Right renal pelvis (tissue), 4 donors: ENCODE measurements at places on chromosomes 7 and 10.
A peak's percentile ranks its signal among the peaks of the same experiment; 100 is the strongest.

DNA sequence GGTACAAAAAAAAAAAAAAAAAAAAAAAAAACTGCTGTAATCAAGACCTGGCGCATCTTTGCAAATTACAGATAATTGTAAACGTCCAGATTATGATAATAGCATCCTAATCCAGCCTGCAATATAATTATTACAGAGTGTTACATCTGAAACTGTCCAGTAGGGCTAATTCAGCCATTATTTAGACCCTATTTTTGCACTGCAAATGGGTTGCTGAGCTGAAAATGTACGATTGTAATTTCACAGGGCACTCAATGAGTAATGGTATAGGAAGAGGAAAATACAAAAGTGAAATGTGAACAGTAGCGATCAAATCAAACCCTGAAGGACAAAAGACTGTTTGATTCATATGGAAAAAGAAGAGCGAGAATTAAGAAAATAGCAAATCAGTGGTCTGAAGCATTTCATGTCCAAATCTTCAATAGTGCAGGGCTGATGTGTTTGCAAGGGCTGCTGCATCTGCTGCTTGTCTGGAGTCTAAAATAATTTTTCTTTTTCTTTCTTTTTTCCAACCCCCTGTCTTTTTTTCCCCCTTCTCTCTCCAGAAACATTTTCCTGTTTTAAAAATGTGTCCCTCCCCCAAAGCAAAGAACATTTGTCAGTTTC is 8.9 kb downstream of the DLX6 start:
- DNase-seq = no peak

- peak; percentile 92 for DNase-seq
These were observed at the start of gene CUL2 for GRCh38 chr10:35090162-35090954. Gene CUL2 (minus strand): TSS chr10:35090341. CDS start chr10:35071317, 19,024 bp downstream.

DNA sequence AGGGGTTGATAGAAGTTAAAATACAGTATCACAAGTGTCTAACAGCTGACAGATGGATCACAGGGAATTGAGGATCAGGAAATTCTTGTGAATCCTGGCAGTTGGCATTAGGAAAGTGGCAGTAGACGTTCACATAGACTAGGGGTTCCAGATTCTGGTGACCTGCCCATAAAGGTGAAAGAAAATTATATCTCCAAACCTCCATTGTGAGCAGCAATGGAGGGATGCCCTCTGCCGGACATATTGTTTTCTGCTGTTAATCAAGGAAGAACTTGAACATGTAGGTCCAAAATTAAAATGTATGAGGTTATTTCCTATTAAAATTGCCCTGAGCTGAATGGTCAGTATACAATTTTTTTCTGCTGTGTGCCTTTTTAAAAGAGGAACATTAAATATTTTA is 5.1 kb downstream of the NME8 start:
- no peak for DNase-seq

DNA sequence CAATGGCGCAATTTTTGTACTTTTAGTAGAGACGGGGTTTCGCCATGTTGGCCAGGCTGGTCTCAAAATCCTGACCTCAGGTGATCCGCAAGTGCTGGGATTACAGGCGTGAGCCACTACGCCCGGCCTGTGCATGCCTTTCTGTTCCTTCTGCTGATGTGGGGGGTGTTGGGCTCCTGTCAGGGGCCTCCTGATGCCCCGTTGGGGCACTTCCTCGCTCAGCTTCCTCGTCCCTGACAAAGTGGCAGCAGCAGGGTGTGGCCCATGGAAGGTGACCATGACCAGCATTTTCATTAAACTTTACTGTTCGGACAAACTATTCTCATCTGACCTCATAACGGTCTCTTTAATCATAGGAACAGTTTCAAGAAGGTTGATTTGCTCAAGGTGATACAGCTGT is 69.4 kb downstream of the TBXAS1 start:
- no peak for DNase-seq

- no peak for DNase-seq
These were observed 97.1 kb downstream of the WDR37 start for GRCh38 chr10:1153251-1153763.

GRCh38 chr7:14289957-14290356 is 300.5 kb upstream of the ETV1 start:
- DNase-seq = no peak

DNA sequence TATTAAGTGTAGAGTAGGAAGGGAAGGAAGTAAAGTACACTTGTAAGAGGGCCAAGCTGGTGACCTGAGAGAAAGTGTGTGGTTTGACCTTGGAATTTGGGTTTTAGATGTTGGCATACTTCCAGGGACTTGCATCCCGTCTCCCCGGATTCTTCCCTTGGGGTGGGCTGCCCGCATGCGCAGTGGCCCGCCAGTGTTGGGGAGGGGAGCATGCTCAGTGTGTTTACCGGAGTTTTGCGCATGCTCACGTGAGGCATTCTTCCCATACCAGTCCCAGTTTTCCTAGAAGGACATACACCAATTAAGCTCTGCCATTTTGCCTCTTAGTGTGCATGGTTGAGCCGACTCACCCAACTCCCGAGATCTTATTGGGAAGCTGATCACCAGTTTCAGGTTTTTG is 9.4 kb downstream of the PDSS1 start:
- DNase-seq = no peak

DNA sequence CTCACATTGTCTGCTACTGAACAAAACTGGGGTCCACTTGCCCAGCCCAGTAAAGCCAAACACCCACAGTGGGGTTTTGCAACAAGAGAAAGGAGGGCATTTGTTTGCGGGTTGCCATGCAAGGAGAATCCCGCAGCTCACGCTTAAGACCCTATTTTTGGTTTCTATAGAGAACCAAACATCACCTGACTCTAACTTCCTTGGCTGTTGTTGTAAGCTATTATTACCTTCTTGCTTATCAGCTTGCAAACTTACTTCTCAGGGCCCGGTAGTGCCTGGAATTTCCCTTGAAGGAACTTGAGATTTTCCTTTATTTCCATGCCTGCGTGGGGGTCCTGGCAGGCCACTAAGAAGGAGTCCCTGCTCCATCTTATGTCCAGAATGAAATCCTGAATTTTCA is 20.7 kb downstream of the IFIT3 start:
- no peak for DNase-seq

- DNase-seq = no peak
These were observed 214.1 kb downstream of the SKIDA1 start for GRCh38 chr10:21311426-21311825.

DNA sequence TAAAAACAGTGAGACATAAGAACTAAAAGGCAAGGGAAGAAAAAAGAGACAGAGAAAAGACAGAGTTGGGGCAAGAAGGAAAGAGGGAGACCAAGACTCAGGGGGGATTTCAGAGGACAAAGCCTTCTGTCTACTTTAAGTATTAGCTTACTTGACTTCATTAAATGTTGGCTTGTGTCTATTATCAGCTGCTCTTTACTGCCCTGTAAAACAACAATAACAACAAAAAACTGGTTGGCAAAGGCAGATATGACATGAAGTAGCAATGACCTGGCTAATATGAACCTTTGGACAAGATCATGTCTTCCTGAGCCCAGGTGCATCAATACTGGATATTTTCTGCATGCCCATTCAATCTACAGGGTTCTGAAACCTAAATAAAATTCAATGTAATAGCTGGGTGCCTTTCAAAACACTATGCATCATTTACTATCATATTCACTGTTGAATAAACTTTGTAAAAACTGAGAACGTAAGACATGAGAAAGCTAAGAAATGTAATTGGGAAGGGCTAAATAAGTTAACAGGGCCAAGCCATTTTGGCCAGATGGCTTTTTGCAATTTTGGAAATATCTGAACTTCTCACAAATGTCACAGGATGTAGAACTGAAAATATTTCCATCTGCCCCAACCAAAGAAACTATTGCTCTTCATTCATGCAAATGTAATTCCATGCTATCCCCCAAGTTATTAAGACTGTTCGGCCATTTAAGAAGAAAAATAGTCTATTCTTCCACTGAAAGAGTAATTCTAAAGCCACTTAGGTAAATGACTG is 49.4 kb downstream of the LRRN3 start:
- no peak for DNase-seq

GRCh38 chr7:155069992-155070751 is at the start of gene HTR5A:
Gene HTR5A (plus strand): TSS chr7:155070324. CDS start chr7:155070900, 576 bp downstream.
- DNase-seq = peak; percentile 85

- DNase-seq = no peak
These were observed 101.0 kb downstream of the PTPN20 start for GRCh38 chr10:47012214-47012613.

GRCh38 chr7:33862946-33863814 is 42.2 kb upstream of the BMPER start:
- no peak for DNase-seq

GRCh38 chr10:76010703-76011102 is 579.3 kb downstream of the LRMDA start:
- no peak for DNase-seq

DNA sequence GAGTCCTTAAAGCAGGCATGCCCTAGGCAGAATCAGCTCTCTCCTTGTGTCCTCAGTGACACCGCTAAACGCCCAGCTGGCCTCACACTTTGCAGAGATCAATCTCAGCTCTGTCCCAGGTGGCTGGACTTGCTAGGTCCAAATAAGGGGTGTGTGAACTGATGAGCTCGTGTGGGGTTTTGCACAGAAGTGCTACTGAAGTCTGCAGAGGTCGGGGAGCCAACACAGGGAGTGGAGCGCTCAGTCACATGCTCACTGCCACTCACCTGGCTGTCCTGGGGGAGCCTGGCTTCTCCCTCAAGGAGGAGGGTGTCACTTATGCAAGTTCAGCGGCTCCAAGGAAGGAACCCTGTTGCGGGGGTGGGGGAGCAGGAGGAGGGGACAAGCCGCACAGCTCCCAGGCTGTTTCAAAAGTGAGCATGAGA is 2.0 kb downstream of the ELN start:
- no peak for DNase-seq

DNA sequence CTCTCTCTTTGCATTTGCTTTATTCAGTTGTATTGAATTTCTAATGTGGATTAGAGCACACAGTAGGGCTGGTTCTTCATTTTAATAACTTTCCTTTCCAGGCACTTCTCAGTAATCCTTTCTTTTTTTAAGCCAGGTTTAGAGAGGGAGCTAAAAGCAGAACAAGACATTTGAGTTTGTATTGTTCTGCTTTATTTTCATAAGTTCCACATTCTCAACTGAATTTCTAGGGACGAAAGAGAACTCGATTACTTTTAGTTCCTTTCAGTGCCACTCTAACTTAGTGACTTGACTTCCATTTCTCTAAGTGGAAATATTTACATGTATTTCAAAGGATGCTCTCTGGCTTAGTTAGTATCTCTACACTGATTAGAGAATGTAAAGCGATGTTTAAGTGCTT is 145.6 kb downstream of the EXOC4 start:
- no peak for DNase-seq

GRCh38 chr10:48496831-48497779 is 107.8 kb downstream of the ARHGAP22 start:
- DNase-seq = no peak

GRCh38 chr10:126351021-126351420 is 37.3 kb downstream of the ADAM12 start:
- DNase-seq = no peak

DNA sequence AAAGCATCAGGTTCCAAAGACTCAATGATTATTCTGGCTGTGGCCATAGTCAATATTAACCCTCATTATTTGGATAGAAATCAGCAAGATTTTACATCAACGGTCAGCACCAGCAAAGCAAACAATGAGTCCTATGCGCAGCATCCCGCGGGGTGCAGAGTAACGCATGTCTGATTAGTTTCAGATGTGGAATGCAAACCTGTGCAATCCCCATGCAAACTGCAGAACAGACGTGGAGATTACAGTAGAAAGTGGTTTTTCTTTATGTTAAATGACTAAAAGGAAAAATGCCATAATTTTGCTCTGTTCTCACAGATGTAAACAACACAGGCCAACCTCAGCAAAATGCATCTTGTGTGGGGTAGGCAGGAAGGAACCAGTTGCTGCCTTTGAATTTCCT is 258.1 kb upstream of the GRB10 start:
- no peak for DNase-seq

- DNase-seq = no peak
These were observed 55.3 kb downstream of the ABCB4 start for GRCh38 chr7:87420173-87420572.

- DNase-seq = no peak
These were observed 21.3 kb downstream of the FAM107B start for GRCh38 chr10:14753441-14753840.

GRCh38 chr10:103367379-103367781 is 396 bp upstream of the TAF5 start:
- DNase-seq = no peak

DNA sequence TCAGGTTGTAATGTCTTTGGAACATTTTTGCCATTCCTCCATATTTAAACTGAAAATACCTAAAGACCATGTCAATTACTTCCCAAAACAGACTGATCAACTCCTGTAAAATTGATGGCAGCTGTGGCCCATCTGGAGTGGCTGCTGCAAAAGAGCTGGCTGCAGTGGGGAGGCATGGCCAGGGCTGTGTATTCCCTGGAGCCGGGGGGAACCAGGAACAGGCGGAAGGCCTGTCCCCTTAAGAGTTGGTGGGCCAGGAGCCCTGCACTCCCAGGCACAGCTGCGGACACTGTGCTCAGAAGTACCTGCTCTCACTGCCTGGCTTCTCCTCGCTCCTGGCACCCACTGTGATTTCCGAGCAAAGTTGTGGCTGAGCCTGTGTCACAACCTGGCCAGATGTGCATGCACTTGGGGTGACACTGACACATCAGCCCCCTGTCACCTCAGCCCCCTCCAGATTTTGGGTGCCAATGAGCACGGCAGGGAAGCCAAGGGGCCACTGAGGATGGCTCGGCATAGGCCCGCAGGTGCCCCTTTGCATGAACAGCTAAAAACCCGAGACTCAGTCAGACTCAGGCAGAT is 116.1 kb downstream of the DGKB start:
- DNase-seq = no peak
